ENCODE measurements at places on chromosomes 1 and 21.
A peak's percentile ranks its signal among the peaks of the same experiment; 100 is the strongest.

DNA sequence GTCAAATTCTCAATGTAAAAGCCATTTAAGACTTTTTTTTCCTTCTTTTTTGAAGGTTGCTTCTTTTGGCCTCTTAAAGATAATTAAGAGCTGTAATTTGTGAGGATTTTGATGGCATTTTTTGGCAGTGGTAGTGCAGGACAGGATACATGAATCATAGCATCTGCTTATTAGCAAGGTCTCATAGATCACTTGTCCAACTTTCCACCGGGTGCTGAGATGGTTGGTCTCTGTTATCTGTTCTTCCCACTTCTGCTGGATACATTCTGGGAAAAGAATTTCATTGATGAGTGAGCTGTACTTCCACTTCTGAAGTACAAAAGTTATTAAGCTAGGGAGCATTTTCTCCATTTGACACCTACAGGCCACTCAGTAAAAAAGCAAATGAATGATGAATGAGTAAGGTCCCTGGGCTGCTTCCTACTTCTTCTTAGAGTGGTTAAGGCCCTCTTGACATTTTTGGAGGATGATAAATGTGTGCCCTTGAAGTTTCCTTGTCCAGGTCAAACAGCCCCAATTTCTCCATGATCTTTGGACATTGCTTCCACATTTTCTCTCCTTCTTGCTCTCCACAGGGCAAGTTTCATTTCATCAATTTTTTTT lies 100.6 kb downstream of the ROR1 start:
- DNase-seq: peak; percentile 39

- no peak for DNase-seq
Measured at GRCh38 chr1:198530953-198531352, 9.5 kb downstream of the ATP6V1G3 start.

GRCh38 chr1:94121411-94121821 lies 468 bp upstream of the ABCA4 start:
- no peak for DNase-seq

- DNase-seq: no peak
Measured at GRCh38 chr1:229952670-229953520, 114.1 kb upstream of the GALNT2 start.

GRCh38 chr1:54464031-54464476 lies 57.9 kb upstream of the SSBP3 start:
- DNase-seq: no peak

DNA sequence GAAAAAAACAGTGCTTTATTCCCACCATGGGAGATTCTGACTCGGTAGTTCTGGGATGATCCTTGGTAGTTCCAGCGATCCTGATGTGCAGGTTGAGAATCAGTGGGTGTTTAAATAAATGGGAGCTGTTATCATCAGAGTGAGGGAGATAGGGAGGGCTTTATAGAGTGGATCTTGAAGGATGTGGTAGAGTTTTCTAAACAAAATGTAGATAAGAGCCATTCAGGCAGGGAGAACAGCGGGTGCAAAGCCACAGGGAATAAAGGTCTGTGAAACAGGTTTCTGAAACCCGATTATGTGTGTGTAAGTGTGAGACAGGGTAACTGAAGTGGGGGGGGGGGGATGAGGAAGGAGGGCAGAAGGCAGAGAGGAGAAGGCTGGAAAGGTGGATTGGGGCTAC lies 75.8 kb upstream of the ADAR start:
- DNase-seq: no peak

- no peak for DNase-seq
Measured at GRCh38 chr1:198082576-198082975, 74.2 kb upstream of the NEK7 start.

GRCh38 chr1:60262701-60263100 lies 189.1 kb upstream of the C1orf87 start:
- peak; percentile 30 for DNase-seq
